ENCODE measurements at places on chromosomes 2 and 18.

- peak; percentile 1 for DNase-seq
These were observed 157.2 kb downstream of the DDX1 start for GRCh38 chr2:15748736-15749323.

GRCh38 chr2:14936426-14936825 is 303.9 kb downstream of the LRATD1 start:
- DNase-seq = no peak

DNA sequence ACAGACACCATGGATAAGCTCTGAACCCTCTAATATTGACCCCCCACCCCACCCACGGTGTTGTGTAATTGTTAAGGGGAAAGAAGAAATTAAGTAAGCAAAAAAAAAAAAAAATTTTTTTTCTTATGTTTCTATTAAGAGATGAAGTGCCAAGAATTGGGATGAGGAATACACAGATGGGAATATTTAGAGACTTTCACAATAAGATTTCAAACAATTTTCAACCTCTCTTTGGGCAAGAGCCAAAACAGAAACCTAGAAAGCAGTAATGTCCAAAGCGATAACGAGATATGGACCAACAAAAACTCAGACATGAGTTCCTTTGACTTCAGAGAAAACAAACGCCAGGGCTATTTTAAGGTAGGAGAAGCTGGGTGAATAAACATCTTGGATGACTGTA is 14.4 kb downstream of the PIEZO2 start:
- no peak for DNase-seq

DNA sequence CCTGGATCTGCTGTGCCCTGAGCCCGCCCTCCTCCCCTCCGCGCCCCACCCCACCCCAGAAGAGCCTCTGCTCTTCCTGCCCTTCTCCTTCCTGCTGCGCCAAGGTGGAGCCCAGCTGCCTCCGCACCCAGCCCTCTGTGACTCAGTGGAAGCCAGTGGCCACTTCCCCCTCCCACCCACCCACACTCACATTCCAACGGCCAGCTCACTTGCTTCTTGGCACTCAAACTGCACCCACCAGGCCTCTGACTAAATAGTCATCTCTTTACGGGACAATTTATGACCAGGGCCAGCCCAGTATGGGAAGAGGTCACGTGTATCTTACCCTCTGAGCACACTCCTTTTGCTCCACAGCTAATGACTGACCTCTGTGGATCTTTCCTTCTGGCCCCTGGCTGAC is 150.4 kb upstream of the SLC1A4 start:
- peak; percentile 95 for DNase-seq

GRCh38 chr18:45602926-45603325 is 12.3 kb upstream of the SLC14A2 start:
- DNase-seq = no peak

DNA sequence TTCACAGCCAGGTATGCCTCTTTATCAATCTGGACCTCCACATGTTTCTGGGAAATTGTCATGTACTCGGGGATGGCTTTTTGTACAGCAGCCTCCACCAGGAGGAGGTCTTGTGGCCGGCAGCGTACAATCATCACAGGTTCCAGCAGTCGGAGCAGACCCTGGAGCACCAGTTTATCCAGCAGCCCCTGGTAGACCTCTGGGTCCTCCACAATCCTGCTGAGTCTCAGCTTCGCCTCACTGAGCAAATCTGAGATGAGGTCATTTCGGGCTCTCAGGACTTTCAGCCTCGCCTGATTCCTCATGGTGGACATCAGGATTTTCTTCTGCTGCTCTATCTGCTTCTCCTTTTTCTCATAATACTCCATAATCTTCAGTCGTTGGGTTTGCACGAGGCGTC is 32.8 kb downstream of the TMEM247 start:
- DNase-seq = no peak
